ENCODE measurements at places on chromosomes 5 and 9. TPM values are rescaled to one million over a fixed set of nuclear protein-coding genes. Genes with fewer than 3 reads are reported as not detected.

The CD180 gene
- total RNA-seq = not detected

The SNX18 gene
- 23.1 TPM for total RNA-seq

The F2RL1 gene
- total RNA-seq = 88.1 TPM

The ACTL7B gene
- total RNA-seq = not detected

The PPP3R2 gene
- not detected for total RNA-seq

The PCDHGA4 gene
- 0.33 TPM for total RNA-seq
